H4 (cell line): ENCODE measurements at places on chromosomes 2 and 18. TPM values are rescaled to one million over a fixed set of nuclear protein-coding genes. Genes with fewer than 3 reads are reported as not detected.

GRCh38 chr2:63698786-63699548, 110.2 kb downstream of the MDH1 start:
- DNase-seq: peak; percentile 83

GRCh38 chr2:1723397-1724042, 20.8 kb downstream of the PXDN start:
- no peak for DNase-seq

GRCh38 chr2:119544939-119545475, 758 bp downstream of the CFAP221 start:
- DNase-seq: no peak

DNA sequence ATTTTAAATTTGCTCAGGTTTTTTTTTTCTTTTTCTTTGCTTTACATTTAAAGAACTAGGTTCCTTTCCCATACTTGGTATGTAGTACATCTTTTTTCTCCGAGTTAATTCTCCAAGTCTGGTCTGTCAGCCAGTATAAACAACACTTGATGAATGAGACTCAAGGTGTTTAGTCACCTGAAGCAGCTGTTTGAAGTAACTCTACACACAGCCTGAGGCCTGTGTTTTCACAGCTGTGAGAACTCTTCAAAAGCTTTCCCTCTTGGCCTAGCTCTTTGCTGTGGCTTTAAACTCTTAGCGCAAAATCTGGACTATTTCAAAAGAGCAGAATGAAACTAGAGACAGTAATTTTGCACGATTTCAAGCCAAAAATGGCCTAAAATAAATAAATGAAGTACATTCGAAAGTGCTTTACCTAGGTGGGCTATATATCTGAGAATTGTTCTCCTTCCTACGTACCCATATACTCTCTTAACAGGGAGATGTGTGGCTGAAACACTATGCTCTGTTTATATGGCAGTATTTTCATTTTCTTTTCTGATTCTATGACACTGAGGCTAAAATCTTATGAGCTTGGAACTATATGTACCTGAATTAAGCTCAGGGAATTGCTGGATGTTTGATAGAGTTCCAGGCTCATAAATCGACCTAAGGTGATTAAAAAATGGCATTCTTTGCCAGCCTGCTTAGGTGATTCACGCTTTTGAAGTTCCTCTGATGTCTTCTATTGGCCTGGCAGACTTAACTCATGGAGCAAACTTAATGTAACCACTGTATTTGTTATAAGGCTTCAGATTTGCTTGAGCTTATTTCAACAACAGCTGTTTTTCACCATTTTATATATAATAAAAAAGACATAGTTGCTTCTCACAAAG, 1044.1 kb upstream of the ZEB2 start:
- peak; percentile 19 for DNase-seq

GRCh38 chr2:149745396-149746230, 158.0 kb upstream of the MMADHC start:
- DNase-seq: no peak

- DNase-seq: no peak
These were observed 36.7 kb downstream of the AFF3 start for GRCh38 chr2:100105678-100106054.

CPS1 gene
- total RNA-seq: 19.3 and 30.4 TPM in 2 replicates
